ENCODE measurements at places on chromosomes 11 and 22. TPM values are rescaled to one million over a fixed set of nuclear protein-coding genes. Genes with fewer than 3 reads are reported as not detected.

GRCh38 chr11:59028105-59028504 lies 58.0 kb upstream of the GLYATL1B start:
- no peak for DNase-seq

GRCh38 chr22:20523086-20523983 lies 15.9 kb downstream of the MED15 start:
- DNase-seq, result no peak

DNA sequence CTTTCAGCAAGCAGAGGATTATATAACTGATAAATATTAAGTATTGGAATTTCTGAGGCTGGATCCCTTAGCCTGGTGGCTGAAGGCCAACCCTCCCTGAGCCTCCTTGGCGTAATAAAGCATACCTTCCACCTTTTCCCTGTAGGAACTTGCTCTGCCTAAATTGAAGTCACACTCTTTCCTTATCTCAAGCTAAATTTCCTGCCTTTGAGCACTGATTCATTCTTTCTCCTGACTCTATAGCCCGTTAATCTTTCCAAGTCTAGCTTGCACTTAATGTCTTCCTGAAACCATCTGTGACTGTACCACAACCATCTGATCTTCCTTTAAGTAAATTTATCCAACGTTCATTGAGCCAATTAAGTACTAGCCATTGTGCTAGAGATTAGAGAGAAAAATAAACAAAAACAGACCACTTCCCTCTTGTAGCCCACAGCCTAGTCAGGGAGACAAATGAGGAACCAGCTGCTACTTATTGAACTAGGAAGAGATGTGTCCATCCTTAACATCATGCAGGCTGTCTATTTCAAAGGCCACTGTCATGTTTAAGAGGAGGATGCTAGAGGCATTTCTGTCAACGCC lies 62.9 kb downstream of the GRK3 start:
- no peak for DNase-seq

DNA sequence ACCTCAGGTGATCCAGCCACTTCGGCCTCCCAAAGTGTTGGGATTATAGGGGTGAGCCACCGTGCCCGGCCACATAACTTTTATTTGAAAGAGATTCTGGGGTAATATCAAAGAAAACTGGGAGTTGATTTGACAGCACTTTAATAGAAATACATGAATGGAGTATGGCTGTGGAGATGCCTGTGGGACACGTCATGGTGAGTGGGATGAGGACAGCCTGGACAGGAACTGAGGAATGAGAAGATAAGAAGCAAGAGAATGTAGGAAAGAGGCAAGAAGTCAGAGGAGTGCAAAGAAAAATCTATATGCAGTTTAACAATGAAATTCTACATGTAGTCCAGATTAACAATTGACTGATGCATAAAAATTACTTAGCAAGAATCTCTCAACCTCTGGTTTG lies 31.0 kb downstream of the SLC22A6 start:
- DNase-seq, result no peak

- no peak for DNase-seq
Measured at GRCh38 chr11:7004482-7004881, 15.7 kb downstream of the ZNF214 start.

DNA sequence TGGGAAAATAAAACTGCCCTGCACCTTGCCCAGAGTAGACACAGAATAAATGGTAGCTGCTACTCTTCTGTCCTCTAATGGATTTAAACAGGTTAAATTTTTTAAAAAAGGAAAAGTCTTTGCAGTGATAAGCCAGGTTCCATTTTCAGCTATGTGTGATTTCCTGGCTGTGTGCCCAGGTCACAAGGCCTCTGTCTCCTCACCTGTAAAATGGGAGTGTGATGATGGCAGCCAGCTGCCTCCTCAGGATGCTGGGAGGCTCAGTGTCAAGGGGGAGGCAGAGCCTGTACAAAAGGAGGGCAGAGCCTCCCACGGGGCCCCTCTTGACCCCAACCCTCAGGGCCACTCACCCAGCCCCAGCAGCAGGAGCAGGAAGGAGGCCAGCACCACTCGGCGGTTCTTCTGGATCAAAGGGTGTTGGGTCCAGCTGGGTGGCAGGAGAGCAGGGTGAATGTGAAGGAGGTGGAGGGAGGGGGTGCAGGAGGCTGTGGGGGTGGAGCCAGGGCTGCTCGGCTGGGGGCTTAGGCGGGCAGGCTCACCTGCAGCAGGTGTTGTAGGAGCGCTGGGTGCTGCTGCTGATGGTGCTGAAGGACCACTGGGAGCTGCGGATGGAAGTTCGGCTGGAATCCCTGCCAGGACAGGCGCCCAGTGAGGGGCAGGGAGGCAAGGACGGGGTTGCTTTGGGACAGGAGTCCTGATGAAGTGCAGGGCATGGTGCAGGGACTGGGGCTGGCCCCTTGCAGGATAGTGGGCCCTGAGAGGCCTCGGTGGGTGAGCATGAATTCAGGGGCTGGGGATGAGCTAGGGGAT lies 1.9 kb downstream of the TMEM134 start:
- DNase-seq, result no peak

DNA sequence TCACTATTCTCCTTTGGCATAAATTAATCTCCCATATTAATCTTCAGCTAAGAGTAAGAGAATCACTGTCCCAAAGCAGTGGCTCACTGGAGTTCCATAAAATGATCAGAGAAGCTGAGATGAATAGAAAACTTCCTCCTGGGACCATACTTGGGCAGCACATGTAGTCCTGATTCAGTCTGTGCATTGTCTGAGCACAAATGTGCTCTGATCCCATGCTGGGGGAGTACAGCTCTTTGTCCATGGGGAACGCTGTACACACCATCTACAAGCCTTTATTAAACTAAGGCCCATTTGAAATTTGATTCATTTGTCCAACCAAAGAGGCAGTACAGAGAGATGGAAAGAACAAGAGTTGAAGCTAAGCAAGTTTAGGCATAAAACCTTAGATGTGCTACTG lies 147.4 kb upstream of the PGR start:
- no peak for DNase-seq

DNA sequence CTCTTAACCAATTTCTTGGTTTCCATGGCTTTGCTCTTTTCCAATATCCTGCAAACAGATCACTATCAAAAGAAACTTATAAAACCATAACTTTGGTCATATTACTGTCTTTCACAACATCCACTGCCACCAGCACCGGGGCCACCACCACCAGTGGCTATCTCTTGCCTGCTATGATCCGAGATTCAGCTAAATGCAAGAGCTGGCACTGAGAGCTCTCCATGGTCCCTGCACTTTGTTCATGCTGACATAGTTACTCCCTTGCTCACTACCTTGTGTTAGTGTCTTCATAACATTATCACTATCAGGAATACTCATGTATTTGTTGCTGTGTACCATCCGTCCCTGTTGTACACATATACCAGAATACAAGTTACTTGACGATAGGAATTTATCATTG lies 299.0 kb downstream of the ETS1 start:
- DNase-seq, result no peak

DNA sequence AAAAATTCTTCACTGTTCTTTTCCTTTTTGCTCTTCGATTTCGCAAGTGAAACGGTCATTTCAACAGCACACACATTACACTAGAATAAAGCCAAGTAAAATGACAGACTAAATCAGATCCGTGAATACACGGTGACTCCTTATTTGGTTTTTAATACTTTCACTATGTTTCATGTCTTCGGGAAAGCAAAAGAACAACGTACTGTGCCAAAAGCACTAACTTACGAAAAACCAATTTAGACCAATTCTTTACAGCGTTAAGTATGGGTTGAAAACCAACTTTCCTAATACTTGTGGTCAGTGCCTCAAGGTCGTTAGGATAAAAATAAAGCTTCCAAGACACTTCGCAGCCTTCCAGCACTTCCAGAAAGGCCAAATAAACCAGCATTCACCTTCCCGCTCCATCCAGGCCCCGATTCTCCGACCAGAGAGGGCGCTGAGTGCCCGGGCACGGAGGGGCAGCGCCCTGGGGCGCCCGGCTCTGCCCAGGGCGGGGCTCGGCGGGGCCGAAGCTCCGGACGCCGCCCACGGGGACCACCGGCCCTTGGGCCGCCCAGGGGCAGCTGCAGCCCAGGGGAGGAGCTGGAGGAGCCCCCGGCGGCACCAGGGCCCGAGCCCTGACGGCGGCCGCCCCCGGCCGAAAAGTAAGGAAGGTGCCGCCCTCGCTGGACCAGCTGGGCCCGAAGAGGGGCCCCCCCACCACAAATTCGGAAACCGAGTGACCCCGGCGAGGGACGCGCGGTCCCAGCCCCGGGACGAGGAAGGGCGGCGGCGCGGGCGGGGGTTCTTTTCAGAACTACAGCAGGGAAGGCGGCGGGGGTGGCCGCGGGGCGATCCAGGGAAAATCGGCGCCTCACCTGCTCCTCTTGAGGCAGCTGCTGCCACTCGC lies 499 bp downstream of the ATL3 start:
- peak; percentile 76 for DNase-seq

DNA sequence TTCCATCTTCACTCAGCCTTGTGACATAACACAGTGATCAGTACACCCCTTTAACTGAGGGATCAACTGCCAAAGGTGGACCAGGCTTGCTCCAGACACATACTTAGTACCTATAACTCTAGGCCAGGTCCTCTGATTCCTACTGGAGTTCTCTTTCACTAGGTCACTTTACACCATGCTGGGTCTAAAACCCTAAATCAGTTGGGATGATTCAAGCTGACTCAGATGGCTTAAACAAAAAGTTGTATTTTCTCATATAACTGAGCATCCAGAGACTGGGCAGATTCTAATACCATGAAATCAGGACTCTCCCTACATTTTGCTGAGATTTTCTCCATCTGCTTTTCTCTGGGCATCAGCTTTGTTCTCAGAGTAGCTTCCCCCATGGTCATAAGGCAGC lies 26.0 kb upstream of the FLI1 start:
- no peak for DNase-seq

Gene FAM83F
- total RNA-seq, result 44.3 TPM

Gene ACO2
- total RNA-seq, result 289 TPM

Gene PANX2
- 0.14 TPM for total RNA-seq

Gene SHISA8
- total RNA-seq, result not detected

Gene LARGE2
- 1.1 TPM for total RNA-seq

Gene GLYATL2
- not detected for total RNA-seq

Gene GAB4
- total RNA-seq, result not detected
